NCI-H2081 (cell line): ENCODE measurements at places on chromosomes 6 and 20.

- no peak for DNase-seq
Observed at GRCh38 chr20:46833360-46833759, 61.3 kb upstream of the EYA2 start.

DNA sequence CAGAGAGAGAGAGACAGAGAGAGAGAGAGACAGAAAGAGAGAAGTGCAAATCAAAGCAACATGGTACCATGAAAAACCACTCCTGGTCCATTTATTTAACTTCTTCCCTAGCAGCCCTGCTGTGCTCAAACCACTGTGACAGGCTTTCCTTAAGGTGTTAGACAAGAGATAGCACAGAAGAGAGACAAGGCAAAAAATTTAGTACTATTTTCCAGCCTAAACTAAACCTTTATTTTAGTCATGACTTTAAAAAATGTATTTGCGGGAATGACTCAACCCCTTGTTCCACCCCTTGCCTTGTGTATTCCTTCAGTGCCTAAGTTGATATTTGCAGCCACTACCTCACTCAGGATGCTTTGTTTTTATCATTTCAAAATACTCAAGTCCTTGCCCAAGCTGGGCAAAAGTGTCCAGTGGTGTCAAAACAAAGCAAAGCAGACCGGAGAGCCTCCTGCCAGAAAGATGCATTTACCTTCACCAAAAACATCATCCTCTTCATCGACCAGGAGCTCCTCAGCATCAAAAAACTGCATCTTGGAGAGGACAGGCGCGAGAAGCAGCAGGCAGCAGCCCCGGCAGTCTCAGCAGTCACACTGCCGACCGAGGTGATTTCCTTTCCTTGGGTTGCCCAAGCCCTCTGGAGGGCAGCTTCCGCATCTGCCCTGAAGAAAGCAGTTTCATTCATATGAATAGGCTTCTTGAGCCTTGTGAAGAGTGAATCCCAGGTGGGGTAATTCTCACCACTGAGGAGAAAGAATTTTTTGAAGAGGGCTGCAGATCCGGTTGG is at the start of gene RIPOR2:
Gene RIPOR2, minus strand, starts transcription at position 595 of the 787 bp plus-strand sequence. Its CDS starts 62 bp downstream, at position 533.
- DNase-seq = no peak

- no peak for DNase-seq
Observed at GRCh38 chr20:60090631-60091030, 132.4 kb downstream of the CDH26 start.

DNA sequence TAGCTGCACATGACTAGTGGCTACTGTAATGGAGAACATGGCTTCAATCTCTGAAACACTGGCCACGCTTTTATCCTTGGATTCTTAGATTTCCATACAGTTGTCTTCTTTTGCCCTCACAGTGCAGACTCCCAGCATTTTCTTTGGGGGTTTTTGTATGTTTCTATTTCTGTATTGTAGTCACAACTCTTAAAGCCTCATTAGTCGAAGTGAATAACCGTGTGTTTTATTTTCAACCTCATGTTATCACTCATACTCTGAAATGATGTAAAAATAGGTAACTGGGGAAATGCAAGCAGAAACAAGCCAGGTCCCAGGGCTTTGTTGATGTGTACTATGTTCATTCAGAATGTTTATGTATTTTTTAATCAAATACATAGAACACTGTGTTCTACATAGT is 162.9 kb downstream of the JARID2 start:
- no peak for DNase-seq

- no peak for DNase-seq
Observed at GRCh38 chr20:23000232-23000947, 34.7 kb upstream of the SSTR4 start.
